ENCODE measurements at places on chromosomes 11 and 22.

- no peak for DNase-seq
These were observed 98.1 kb downstream of the TEAD1 start for GRCh38 chr11:12772324-12772723.

- DNase-seq, result no peak
These were observed 12.4 kb upstream of the ALG8 start for GRCh38 chr11:78151804-78152203.

DNA sequence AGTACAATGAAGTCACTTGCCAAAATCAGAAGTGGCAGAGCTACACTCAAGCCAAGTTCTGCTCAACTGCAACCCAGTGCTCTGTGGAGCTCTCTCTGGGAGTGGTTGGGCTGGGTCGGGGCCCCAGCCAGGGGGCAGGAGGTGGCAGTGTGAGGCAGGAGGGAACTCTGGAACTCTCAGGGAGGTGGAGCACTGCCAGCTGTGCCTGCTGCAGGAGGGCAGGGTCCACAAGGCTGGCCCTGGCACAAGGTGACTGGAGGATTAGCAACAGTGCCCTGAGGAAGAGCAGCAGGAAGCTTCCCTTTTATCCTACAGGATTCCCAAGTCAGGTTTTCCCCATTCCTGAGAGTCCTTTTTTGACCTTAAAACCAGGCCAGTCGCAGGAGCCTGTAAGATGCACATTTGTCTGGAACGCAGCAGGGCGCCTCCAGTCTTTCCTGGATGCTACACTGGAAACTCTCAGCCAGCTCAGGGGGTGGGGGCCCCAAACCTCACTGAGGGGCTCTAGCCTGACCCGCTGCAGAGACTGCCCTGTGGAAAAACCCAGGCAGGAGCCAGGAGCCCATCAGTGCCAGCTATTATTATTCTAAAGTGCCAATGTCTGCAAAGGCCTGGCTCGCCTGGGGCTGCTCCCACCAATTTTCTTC is 31.8 kb downstream of the DKK3 start:
- no peak for DNase-seq

DNA sequence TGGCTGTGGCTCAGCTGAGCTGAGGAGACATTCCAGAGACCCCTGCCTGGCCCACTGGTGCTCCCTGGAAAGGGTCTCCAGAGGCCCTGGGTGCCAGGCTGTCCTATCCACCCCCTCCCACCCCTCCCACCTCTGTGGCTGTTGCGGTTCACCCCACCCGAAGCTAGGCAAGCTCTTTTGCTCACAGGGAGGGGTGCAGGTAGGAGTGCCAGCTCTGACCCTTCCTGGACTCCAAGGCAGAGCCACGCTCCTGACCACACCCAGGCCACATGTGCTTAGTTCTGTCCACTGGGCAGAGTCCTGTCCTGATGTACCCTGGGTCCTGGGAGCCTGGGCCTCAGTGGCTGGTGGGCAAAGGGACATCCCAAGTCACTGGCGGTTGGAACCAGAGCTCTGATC is 16.4 kb downstream of the IL17REL start:
- DNase-seq, result no peak

- DNase-seq, result no peak
These were observed 8.0 kb upstream of the MS4A7 start for GRCh38 chr11:60370252-60370810.

- no peak for DNase-seq
These were observed 123.5 kb downstream of the UVRAG start for GRCh38 chr11:75938543-75938942.

All from activated CD8-positive, alpha-beta memory T cell treated with anti-CD3 and anti-CD28 coated beads for 1 hour (primary cell).